ENCODE measurements at places on chromosomes 6 and 20.

DNA sequence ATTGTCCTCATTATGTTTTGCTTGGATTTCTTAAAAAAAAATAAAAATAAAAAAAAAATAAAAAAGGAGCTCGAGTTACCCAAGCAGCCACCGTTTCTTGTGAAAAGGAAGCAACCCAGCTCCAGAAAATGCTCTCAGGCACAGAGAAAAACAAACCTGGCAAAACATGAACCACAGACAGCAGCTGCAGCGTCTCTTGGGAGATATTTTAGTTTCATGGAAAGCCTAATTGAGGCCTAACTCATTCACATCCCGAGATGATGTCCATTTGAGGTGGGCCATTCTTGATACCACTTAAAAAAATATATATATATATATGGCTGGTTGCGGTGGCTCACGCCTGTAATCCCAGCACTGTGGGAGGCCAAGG is 13.7 kb upstream of the MRAP2 start:
- no peak for DNase-seq

GRCh38 chr20:54456961-54457360 is 18.4 kb upstream of the DOK5 start:
- DNase-seq: no peak

- no peak for DNase-seq
These were observed 36.5 kb downstream of the PLCG1 start for GRCh38 chr20:41173791-41174341.

DNA sequence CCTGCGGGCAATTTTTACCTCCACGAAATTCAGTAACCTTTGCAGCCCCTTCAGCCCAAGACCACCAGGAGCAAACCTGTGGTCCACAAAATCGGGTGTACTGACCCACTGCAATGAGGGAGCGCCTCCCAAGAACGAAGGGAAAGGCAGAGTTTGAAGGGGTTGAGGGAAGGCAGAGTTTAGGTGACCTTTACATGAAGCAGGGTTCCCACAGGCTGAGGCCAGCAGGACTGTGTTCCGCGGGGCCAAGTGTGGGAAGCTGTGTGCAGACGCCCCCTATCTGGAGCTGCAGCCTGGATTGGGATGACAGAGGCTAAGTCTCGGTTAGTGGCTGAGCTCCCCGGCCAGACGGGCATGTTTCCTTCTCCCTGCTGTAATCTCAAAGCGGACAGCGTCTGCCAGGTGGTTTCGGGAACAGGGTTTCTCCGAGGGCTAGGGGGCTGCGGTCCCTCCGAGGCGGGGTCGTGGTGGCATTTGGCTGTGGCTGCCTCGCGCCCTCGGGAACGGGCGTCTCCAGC is 826 bp upstream of the PYGB start:
- no peak for DNase-seq

- no peak for DNase-seq
These were observed 175.5 kb downstream of the EPM2A start for GRCh38 chr6:145559836-145560235.

DNA sequence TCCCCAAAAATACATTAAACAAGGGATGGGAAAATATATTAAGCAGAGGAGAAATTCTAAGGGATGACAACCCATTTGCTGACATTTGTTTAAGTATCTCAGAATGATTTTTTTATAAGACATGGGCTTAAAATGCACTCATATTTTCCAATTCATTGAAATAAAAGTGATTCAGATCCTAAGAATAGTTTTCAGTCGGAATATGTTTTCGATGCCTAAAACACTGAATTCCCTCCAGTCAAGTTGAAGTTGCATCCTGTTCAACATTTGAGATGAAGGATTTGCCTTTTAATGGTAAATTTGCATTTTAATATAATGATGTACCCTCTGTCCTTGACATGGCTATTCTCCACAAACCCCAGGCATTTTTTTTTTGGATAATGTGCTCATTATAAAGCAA is 79.3 kb downstream of the PTCHD4 start:
- DNase-seq: no peak

DNA sequence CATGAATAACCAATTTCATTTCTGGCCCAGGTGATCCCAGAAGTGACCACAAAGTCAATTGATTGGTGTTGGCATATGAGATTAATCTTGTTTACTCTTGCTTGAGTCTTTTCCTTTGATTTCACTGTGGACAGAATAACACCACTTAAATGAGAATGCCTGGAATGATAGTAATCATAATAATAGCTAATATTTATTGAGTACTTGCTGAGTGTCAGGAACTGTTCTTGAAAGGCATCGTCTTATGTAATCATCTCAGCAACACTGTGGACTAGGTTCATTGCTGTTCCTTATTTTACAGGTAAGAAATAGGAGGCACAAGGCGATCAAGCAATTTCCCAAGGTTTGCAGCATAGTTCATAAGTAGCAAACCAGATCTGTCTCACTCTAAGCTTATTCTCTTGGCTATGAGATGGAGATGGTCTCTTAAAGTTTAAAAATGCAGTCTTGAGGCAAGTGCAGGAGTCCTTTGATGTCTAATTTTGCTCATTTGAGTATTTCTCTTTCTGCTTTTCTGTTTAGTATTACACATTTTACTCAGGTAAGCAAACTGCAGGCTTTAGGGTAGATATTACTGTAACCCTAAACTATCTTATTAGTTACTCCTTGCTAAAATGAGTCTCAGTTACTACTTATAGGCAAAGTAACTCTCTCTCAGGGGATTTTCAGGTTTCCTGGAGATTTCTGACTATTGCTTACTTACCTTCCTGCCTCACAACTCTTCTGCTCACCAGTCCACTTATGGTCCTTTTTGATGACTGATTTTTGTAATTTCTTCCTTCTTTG is 6.3 kb downstream of the ADGRG6 start:
- no peak for DNase-seq

GRCh38 chr6:53062169-53062539 is 3.0 kb upstream of the FBXO9 start:
- DNase-seq: no peak

GRCh38 chr6:10406556-10406955 is 8.3 kb downstream of the TFAP2A start:
- no peak for DNase-seq

DNA sequence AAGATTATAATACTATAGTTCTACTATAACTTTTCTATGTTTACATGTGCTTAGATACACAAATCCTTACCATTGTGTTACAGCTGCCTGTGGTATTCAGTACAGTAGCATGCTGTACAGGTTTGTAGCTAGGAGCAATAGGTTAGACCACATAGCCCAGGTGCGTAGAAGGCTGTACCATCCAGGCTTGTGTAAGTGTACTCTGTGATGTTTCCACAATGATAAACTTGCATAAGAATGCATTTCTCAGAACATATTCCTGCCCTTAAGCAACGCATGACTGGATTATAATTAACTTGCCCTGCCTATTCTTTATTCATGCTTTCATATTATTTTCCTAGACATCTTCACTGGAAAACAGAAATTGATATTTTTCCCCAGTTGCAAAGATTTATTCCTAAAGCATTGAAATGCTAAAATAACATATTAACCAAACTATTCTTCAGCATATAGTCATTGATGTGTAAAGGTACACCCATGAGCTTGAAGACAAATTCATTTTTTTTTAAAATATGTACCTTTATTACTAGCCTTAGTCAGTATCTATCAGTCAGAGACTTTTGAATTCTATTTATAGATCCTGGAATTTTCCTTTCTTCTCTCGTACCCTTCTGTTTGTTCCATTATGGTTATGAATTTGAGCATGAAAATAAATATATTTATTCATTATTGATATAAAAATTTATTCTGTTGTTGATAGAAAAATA is 7.2 kb upstream of the CTAGE9 start:
- no peak for DNase-seq

DNA sequence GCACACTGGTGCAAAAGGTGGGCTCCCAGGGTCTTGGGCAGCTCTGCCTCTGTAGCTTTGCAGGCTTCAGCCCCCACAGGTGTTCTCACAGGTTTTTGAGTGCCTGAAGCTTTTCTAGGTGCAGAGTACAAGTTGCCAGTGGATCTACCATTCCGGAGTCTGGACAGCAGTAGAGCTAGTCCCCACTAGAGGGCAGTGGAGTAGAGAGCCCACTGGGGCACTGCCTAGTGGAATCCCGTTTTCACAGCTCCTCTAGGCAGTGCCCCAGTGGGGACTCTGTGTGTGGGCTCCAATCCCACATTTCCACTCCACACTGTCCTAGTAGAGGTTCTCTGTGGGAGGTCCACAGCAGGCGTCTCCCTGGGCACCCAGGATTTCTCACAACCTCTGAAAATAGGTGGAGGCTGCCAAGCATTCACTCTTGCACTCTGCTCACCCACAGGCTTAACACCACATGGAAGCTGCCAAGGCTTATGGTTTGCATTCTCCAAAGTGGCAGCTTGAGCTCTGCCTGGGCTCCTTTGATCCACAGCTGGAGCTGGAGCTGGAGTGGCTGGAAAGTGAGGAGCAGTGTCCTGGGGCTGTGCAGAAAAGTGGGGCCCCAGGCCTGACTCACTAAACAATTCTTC is 86.3 kb upstream of the PROKR2 start:
- DNase-seq: no peak

DNA sequence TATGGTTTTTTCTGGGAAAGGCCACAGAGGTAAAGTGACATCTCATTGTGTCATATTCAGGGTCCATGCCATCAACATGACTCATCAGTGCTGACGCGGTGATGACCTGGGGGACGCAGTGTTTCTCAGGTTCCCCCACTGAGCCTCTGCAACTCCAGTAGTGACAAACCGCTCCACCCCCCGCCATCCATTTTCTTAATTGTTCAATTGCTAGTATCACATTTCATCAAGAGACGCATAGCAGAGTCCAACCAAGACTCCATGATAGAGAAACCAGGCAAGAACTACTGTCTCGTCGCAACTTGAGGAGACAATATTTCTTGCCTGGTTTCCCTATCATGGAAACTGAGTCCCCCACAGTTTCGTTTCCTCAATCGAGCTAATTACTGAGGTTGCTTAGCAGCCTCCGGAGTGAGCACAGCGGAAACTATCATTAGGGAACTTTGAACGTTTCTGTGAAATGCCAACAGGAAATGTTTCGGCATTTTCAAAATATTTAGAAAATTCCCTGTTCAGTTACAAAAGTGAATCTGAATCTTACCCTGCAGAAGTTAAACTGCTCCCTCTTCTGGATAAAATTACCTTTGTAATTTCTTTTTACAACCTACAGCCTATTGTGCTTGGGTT is 12.2 kb upstream of the SERPINB1 start:
- DNase-seq: no peak

DNA sequence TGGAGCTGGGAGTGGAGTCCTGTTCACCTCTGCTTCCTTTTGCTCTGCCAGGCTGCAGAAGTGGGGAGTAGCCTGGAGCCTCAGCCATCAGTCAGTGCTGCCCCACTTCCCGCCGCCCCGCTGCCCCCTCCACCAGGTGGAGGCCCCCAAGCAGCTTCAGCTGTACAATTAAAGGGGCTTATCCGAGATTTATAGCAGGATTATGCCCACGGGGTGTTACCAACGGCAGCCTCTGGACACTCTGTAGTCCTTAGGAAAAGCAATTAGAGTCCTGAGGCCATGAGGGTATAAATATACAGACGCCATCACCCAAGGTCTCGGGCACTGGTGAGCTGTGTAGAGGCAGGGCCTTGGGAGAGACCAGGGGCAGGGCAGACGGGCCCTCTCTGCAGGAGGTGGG is 55.4 kb downstream of the GRM4 start:
- no peak for DNase-seq

DNA sequence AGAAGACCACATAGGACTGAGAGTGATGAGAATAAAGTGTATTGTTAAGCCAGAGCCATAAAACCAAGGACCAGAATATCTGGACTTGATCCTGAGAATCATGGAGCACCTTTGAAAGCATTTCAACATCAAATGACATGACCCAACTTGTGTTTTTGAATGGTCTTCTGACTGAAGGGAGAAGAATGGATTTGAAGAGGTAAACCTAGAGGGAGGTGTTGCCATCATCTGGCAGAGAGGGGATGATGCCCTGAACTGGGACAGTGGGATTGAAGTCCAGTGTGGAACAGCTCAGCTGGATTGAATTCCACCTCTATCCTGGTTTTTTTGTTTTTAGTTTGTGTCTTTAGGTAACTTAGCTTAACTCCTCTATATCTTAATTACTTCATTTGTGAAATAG is 570.0 kb downstream of the TBC1D32 start:
- DNase-seq: no peak

- no peak for DNase-seq
These were observed 26.2 kb downstream of the ATXN1 start for GRCh38 chr6:16735014-16735413.

DNA sequence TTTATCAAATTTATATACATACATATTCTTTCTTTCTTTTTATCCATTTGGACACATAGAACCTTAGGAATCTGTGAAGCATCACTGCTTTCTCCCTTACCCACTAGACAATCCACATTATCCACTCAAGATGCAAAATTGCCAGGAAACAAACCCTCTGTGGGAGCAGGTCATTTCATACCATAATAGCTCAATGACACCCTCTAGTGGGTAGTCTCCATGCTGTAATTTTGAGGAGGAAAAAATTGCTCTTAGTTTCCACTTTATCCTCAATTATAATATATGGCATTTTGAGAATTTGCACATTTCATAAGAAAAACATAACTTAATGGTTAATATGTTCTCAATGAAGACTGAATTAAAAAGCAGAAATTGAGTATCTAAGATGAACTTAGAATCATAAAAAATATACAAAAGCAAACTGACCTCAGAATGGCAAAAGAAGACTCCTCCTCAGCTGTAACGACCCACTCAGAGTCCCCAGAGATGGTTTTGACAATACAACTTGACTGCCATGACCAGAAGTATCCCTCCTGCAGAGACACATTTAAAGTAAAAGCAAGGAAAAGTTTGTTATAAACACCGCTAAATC is 164.1 kb downstream of the FRK start:
- no peak for DNase-seq

- no peak for DNase-seq
These were observed 1.9 kb upstream of the POU3F2 start for GRCh38 chr6:98832284-98833056.

DNA sequence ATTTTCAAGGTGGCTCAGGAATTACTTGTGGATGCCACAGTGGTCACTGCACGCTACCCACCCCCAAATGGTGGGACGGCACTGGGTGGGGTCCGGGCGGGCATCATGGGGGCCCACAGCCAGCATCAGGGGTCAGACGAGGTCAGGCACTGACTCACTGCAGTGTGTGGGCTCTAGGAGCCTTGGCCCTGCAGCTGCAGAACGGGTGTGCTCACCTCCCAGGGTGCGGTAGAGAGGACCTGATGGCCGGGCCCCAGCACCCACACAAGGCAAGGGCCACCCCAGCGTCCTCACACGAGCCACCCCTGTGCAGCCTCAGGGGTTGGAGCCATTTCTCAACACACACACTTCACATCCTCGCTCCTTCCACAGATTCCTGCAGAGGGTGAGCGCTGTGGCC is 34.3 kb downstream of the KCNQ2 start:
- no peak for DNase-seq

DNA sequence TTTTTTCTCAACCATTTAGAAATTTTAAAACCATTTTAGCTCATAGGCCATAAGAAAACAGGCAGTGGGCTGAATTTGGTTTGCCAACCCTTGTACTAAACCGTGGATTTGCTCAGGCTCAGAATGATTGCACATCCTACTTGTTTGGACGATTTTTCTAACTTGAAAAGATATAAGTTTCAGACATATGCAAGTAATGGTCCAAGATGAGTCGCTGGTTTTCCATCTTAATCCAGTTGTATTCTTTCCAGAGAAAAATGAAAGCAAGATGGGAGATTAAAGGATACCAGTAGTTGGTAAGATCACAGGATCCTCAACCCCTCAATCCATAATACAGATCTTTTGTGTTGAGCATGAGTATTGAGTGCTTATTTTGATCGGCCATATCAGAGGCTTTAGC is 250.9 kb downstream of the TINAG start:
- no peak for DNase-seq

All from esophagus squamous epithelium (tissue), 5 donors.